ENCODE measurements at places on chromosomes 16 and 17.

DNA sequence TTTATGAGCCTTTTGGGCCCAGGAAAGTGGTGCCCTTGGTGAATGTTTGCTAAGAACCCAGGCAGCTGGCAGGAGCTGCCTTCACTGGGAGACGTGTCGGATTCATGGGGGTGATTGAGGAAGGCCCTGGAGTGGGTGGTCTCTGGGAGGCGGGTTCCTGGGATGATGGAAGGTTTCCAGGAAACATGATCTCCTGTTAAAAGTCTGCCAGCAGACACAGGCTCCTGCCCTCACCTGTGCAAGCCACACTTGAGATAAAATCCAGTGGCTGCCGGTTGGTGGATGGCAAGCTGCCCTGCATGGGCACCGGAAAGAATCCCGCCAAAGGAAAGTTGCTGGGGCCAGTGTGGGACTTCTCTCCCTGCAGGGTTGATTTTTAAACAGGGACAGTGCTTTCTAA lies 189.0 kb upstream of the CIBAR2 start:
- no peak for DNase-seq

- DNase-seq: no peak
Measured at GRCh38 chr17:44599298-44600175, 42.3 kb downstream of the FZD2 start.

DNA sequence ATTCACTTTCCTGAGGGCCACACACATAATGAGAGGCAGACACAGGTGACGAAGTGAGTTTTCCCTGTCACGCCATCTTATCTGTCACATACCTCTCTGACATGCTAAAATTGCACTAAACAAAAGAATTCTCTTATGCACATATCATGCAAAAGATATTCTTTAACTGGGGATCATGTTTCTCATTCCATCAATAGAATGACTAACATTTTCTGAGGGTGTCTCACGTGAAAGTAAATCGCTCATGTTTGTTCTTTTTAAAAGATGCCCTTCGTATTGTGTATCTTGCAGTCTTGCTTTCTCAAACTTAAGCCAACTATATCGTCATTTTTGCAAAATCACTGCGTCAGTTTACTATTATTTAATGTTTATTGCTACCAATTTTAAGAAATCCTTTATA lies 306.4 kb downstream of the WWOX start:
- DNase-seq: no peak

DNA sequence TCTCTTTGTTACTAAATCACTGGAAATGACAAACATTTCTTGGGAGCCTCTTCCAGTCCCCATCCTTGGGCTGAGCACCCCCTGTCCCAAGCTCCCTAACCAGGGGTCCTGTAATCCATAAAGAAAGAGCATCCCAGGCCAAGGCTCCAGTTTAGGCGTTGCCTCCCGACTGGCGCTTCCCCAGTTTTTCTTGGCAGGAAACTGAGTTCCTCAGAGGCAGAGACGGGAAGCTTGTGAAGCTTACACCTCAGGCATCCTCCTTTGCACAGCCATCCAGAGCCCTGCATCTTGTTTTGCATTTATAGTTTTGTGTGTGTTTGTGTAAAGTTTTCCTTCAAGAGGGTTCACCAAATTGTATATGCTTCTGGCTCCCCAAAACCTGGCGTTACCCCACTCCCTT lies 7.1 kb downstream of the COPZ2 start:
- no peak for DNase-seq

DNA sequence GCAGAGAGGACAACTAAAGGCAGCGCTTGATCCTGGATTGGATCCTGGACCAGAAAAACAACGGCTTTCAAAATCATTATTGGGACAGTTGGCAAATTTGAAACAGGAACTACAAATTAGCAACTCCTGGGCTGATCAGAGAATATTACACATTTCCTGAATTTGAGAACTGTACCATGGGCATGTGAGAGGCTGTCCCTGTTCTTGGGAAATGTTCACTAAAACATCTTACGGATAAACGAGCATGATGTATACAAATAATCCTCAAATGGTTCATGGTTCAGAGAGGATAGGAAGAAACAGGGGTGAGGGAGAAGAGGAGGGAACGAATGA lies 2.3 kb upstream of the ITGAE start:
- no peak for DNase-seq

GRCh38 chr17:21033350-21033749 lies 9.5 kb downstream of the USP22 start:
- DNase-seq: no peak

GRCh38 chr17:36089888-36090836 lies at the start of gene CCL3:
TSS of gene CCL3 (minus strand) at chr17:36090143. CDS start at chr17:36090058, 85 bp downstream.
- no peak for DNase-seq

DNA sequence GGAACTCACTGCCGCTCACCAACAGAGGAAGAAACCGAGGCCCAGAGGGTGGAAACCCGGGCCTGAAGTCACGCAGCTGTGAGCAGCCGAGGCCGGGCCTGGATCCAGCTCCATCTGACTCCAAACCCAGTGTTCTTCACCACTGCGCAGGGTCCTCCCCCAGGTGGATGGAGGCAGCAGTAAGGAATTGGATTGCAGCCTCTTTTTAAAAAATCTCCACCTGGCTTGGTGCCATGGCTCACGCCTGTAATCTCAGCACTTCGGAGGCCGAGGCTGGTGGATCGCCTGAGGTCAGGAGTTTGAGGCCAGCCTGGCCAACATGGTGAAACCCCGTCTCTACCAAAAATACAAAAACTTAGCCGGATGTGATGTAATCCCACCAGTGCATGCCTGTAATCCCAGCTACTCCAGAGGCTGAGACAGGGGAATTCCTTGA lies 177.2 kb downstream of the FOXL1 start:
- no peak for DNase-seq

DNA sequence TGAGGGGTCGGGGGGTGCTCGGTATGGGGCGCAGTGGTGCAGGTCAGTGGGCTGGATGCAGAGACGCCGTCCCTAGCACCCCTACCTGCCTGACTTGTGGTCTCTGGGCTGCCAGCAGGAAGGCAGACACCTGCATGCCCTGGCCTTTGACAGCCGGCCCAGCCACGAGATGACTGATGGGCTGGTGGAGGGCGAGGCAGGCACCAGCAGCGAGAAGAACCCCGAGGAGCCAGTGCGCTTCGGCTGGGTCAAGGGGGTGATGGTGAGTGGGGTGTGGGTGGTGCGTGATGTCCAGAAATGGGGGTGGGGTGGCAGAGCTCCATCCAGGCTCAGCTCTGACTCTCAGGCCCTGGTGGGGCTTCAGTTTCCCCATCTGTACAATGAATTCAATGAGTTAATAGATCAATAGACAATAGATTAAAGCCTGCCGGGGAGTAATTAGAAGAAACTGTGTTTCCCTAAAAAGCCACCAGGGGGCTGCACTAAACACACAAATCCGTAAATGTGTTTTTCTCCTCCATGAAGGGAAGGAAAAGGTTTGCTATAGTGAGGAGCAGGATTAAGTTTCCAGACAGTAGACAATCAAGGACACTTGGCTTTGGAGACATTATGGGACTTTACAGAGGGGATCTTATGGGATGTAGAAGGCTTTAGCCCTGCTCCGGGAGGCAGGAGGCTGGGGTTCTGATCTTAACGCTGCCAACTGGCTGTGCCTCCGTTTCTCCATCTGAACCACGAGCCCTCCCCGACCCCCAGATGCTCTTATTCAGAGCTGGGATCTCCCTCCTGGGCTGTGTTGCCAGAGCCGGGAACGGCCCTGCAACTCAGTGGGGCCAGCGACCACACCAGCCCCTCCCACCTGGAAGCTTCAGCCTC lies 2.2 kb downstream of the SLC12A3 start:
- DNase-seq: no peak

GRCh38 chr17:10549096-10549842 lies at the start of gene MYH2:
TSS of gene MYH2 (minus strand) at chr17:10549658. CDS start at chr17:10547920, 1,738 bp downstream.
- DNase-seq: no peak

- no peak for DNase-seq
Measured at GRCh38 chr17:77867308-77867781, 91.2 kb upstream of the TNRC6C start.

DNA sequence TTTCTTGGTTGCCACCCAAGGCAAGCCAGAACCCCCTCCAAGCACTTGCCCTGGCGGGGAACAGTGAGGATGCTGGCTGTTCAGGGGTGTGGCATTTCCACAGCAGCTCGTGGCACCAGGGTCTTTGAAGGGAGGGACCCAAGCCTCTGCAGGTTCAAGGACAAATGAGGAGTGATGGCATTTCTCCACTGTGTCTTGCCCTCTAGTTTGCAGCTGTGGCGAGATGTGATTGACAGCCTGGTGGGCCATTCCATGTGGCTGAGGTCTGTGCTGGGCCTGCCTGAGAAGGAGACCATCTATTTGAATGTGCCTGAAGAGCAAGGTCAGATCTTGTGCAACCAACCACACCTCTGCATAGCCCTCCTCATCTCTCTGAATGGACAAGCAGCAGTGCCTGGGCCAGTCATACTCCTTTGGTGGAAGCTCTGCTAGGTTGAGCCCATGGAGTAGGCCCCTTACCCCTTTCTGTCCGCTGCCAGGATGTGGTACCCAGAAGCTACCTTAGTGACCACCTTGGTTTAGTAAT lies 4.5 kb upstream of the EPN3 start:
- DNase-seq: no peak

DNA sequence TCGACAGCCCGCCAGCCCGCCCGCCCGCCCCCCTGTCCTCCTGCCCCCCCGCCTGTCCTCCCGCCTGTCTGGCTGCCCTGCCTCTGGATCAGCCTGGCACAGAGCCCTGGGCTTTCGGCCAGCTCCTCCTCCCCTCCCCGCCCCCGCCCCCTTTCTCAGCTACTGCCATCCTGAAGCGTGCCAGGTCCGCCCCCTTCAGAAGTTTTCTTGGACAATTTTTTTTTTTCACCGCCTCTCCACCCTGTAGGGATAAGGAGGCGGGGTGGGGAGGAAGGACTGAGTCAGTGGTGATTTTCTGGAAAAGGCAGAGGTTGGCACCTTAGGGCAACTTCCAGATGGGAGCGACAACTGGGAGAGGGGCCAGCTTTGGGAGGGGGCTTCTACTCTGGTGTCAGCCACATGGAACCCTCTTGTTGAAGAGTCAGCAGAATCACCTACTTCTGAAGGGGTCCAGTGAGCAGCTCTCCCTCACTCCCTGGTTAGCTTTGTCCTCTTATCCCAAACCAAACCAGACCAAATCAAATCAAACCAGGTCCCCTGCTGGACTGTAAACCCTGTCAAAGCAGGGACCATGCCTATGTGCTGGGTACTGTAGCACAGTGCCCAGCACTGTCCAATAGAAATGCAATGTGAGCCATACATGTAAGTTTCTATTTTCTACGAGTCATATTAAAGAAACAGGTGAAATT lies 19.7 kb downstream of the IGF2BP1 start:
- no peak for DNase-seq

GRCh38 chr17:65966072-65966695 lies 225.7 kb downstream of the CEP112 start:
- no peak for DNase-seq

DNA sequence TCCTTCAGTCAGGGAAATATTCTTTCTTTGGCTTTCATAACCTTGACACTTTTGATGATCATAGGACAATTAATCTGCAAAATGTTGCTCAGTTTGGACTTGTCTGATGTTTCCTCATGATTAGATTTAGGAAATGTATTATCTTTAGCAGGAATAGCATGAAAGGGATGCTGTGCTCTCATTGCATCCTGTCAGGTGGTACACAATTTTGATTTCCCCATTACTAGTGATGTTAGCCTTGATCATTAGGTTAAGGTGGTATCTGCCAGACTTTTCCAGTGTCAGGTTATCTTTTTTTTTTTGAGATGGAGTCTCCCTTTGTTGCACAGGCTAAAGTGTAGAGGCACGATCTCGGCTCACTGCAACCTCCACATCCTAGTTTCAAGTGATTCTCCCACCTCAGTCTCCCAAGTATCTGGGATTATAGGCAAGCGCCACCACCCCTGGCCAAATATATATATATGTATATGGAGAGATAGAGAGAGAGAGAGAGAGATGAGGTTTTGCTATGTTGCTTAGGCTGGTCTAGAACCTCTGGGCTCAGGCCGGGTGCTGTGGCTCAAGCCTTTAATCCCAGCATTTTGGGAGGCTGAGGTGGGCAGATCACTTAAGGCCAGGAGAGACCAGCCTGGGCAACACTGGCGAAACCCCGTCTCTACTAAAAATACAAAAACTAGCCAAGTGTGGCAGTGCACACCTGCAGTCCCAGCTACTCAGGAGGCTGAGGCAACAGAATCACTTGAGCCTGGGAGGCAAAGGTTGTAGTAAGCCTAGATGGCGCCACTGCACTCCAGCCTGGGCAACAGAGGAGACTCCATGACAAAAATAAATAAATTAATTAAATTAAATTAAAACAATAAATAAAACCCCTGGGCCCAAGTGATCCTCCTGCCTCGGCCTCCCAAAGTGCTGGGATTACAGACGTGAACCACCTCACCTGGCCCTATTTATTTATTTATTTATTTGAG lies 15.8 kb upstream of the CAVIN1 start:
- peak; percentile 16 for DNase-seq

DNA sequence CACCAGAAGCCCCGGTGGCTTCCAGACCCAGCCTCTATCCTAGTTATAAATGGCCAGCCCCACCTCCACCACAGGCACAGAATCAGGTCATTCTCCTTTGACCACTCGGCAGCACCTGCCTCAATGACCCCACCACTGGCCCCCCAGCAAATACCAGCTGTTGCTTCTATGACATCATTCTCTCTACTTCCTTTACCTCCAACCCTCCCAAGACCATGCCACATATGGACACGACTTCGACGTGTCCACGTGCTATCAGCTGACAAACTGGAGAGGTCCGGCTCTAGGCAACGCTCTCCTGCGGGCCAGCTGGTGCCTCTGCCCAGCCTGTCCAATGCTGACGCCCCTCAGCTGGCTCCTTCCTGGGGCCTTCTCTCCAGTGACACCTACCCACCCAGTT lies 5.9 kb downstream of the ALYREF start:
- no peak for DNase-seq

- DNase-seq: no peak
Measured at GRCh38 chr17:53313746-53314145, 509.0 kb upstream of the KIF2B start.

DNA sequence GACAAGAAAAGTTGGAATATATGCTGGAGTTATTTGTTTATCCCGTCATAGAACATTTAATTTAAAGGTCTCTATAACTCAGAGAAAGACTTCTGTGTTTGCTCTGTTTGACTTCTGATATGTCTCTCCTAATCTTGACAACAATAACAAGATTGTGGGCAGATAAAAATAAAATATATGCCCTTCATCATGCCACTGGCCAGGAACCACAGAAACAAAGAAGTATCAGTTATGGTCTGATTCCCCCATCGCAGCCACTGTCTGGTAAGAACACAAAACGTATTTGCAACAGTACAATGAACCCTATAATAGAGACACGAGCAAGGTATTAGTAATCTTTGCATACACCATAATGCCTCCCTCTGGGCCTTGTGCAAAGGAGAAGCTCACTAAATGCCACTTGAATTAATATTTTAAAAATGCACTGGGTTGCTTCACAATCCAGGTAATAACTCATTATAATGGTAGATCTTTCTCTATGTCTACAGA lies 1498.3 kb downstream of the CDH11 start:
- no peak for DNase-seq

- DNase-seq: no peak
Measured at GRCh38 chr16:48930951-48931553, 321.1 kb upstream of the N4BP1 start.

- DNase-seq: no peak
Measured at GRCh38 chr17:55242476-55242875, 22.3 kb upstream of the HLF start.
